ENCODE measurements at places on chromosomes 12 and 14.

GRCh38 chr14:81165188-81165587 lies 55.6 kb downstream of the GTF2A1 start:
- no peak for DNase-seq

DNA sequence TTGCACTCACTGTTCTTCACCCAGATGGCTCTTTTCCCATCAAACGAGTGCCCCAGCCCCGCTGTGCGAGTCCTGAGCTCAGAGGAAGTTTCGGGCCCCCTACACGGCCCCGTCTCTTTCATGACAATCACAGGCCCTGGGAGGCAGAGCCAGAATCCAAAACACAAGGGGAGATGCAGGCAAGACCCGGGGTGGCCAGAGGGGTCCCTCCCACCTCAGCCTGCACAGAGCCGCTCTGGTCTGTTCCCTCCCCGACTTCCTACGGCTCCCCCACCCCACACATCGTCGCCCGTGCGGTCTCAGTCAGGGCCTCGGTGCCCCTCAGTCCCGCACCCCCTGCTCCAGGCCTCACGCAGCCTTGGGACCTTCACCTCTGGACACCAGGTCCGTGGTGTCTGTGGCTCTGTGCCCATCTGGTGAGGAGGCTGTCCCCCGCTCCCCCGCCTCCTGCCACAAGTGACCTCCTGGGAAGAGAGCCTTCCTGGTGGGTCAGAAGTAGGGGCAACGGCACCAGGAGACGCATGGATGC lies 8.9 kb downstream of the GPR132 start:
- DNase-seq = no peak

DNA sequence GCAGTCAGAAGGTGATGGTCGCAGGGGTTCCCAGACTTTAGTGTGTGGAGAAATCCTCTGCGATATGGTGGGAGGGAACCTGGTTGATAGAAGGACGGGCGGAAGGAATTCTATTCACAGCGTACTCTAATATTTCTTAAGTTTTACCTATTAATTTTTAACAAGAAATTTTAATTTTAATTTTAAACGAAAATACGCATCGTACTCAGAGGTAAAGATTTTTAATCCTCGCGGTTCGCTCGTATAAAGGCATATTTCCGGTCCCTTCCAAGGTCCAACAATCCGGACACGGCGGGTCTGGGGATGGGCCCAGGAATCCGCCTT lies 338 bp upstream of the SLC48A1 start:
- no peak for DNase-seq

DNA sequence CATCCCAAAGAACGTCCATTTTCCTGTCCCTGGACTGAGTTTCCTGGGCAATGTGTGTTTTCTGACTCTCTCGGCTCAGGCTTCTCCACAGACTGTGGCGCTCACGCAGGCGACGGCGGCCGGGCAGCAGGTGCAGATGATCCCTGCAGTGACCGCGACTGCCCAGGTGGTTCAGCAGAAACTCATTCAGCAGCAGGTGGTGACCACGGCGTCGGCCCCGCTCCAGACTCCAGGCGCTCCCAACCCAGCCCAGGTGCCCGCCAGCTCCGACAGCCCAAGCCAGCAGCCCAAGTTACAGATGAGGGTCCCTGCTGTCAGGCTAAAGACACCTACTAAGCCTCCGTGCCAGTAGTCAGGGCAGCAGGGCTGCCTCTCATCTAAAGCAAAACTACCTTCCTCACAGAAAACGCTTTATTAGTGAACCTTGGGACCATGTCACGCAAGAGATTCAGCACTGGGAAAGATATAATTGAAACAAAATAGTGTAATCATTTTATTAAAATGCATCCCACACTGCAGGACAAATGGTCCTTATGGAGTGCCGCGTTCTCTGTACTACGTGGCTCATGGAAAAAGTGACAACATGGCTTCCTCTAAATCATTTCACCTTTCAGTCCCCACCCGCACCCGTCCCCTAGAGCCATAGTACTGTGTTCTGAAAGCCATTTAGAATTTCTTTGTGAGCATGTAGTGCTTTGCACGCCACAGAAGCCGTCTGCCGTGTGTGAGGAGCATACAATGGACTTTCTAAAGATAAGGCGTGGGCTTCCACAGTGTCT lies 66.6 kb downstream of the DDX51 start:
- no peak for DNase-seq

DNA sequence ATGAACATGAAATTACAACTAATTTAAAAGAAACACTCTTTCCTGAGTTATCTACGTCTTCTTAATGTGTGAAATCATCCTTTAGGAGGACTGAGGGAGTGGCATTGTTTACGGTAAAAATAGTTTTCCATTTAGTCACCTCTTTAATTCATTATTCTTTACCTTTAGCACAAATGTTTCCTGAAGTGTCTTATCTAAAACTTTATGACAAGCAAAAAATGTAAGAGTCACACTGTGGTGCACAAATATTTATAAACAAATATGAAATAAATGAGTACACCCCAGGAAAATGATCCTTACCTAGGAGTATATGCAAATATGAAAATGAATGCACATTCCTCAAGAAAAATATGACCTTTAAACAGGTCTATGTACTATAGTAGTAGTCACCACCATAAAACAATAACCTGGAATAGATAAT lies 104.6 kb downstream of the PTPRR start:
- no peak for DNase-seq

DNA sequence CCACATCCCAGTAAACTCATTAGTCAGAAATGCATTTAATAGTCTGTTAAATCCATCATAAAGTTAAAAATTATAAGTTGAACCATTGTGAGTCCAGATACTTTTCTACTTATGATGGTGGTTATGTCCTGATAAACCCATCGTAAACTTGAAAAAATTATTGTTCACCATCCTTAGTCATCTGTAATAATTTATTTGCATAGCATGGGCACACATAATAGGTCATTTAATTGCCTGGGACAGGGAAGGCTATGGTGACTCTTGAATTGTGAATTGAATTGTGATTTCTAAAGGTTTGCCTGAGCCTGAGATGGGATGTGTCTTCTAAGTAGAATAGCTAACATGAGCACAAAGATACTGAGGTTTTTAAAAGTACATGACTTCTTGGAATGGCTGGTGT lies 21.5 kb downstream of the ZDHHC17 start:
- DNase-seq = no peak

DNA sequence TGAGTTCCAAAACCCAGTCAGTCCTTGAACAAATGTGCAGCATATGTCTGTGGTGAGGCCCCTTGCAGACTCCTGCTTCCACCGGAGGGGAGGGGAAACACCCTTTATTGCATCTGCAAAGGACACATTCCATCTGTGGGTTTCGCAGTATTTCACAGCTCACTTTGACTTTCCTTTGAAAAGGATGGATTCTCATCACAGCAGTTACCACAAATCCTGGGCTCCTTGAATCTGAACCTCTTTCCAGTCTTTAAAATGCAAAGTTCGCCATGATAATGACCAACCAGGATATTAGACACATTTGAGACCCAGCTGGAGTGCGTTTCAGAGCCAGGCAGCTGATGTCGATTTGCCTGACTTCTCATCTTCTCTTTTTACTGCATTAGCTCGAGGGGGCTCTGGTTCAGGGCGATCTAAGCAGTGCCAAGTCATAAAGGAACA lies 242.4 kb downstream of the SLC15A4 start:
- no peak for DNase-seq

- DNase-seq = peak; percentile 72
Measured at GRCh38 chr14:67571275-67571990, 28.6 kb downstream of the PIGH start.

DNA sequence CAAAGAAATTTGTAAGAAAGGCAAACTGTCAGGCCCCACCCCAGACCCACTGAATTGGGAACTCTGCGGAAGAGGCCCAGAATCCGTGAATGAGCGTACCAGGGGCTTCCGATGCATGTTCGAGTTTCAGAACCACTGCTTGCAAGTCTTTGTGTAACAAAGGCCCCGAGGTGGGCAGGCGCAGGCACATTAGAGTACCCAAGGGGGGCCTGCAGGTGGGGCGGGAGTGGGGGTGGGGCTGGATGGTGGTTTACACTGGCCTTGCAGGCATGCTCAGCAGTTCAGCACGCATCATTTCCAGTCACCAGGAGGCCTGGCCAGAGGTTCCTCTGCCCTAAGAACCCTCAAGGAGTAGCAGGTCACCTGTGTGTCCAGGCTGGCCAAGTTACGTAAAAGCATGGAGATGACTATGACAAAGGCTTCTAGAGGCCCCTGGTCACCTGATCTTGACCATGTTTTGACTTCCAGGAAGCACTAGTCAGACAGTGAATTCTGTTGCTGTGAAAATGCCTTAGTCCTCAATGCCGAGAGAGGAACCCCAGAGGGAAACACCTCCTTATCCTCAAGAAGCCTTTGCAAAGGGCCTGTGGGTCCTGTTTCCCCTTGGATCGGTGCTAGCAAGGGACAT lies 33.2 kb upstream of the IRF2BPL start:
- no peak for DNase-seq

- DNase-seq = no peak
Measured at GRCh38 chr12:47156167-47156736, 76.5 kb upstream of the AMIGO2 start.

DNA sequence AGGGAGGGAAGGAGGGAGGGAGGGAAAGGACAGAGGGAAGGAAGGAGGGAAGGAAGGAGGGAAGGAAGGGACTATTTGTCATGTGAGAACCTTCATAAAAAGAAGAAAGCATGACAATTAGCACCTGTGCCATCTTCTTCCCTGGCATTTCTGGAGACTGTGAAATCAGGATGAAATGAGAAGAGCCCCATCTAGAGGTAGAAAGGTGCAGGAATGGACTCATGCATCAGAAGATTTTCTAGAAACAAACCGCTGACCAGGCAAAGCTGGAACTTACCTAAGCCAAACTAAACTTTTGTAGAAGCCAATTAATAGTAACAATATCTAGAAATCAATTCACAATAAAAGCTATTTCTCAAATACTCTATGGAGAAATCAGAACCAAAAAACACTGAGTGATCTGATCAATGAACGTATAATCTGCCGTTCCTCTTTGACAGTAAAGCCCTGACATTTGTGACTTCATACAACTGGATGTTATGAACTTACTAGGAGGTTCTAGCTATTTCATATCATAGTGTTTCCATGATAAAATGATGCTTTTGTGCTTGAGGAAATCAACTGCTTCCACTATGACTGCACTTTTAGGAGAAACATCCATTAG lies 24.4 kb upstream of the CRACR2A start:
- peak; percentile 55 for DNase-seq

DNA sequence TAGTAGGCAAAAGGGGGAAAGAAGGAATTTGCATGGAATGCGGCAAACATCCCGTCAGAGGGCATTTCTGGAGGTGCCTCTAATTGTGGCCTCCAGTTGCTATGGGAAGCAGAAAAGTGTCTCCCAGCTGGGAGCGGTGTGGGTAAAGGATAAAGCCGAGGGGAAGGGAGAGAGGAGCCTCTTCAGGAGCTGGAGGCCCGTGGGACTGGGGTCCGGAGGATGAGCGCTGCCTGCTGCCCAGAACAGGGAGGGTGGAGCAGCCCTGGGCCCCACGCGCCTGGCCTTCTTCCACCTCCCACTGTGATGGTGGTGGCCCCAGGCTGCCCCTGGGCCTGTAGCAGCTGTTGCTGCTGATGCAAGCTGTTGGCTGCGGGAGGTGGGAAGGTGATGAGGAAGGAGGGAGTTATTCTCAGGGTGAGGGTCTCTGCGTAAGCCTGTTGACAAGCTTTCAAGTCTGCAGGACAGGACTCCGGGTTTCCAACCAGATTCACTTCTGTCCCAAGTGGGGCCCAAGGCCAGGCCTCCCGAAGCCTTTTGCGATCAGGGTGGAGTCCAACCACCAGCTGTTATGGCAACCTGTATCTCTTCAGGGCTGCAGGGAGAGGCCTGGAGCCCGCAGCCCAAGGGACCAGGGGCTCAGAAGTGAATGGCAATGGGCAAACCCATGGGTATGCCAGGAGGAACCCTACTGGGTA lies 19.1 kb upstream of the PGF start:
- no peak for DNase-seq

DNA sequence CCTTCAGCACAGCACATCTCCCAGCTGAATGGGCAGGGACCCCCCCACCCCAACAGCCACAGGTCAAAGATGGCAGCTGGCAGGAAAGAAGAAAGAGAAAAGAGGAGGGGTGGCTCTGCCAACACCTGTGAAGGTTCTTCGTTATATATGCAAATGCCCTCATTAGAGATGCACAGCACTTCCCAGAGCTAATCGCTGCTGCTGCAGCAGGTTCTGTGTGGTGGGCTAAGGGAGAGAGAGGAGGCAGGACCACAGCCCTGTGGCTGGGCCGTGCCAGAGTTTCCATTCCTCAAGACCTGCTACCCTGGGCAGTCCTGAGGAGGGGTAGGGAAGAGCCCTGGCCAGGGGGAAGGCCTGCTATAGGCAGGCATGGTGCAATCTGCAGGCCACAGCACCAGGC lies 28.7 kb downstream of the SMUG1 start:
- DNase-seq = no peak

Data from CD4-positive, alpha-beta T cell treated with Interleukin-4 for 1 hour (primary cell).